ENCODE measurements at places on chromosomes 11 and 22. TPM values are rescaled to one million over a fixed set of nuclear protein-coding genes. Genes with fewer than 3 reads are reported as not detected.

Gene OR5B21
- total RNA-seq, result not detected

Gene UCP2
- total RNA-seq, result 83.0 TPM

Gene GTSE1
- total RNA-seq, result 34.7 TPM

Gene CLDN5
- total RNA-seq, result not detected

Gene RFPL2
- 0.11 TPM for total RNA-seq

Gene CCDC73
- total RNA-seq, result not detected

Gene OR52N2
- total RNA-seq, result not detected

Gene HBG1
- not detected for total RNA-seq

Gene APOBEC3B
- 29.2 TPM for total RNA-seq

Gene WNT11
- 2.9 TPM for total RNA-seq

Gene ARHGAP42
- total RNA-seq, result 6.7 TPM

Gene ABTB2
- total RNA-seq, result 44.8 TPM

Gene NXPE2
- total RNA-seq, result not detected

Gene MYRF
- total RNA-seq, result 18.9 TPM

Gene BTG4
- total RNA-seq, result 0.17 TPM

Gene FAM180B
- not detected for total RNA-seq

Gene TECTA
- total RNA-seq, result 0.12 TPM

Gene RIC3
- 1.9 TPM for total RNA-seq

Gene KREMEN1
- total RNA-seq, result 5.5 TPM

Gene CDKN1C
- 11.2 TPM for total RNA-seq

Gene NPAS4
- not detected for total RNA-seq

Gene TYR
- total RNA-seq, result not detected

Gene BBOX1
- not detected for total RNA-seq

Gene P2RY2
- 11.5 TPM for total RNA-seq

Gene APOA1
- 0.12 TPM for total RNA-seq

Gene MOV10L1
- 0.10 TPM for total RNA-seq

Gene KRTAP5-9
- total RNA-seq, result not detected

Gene PNPLA5
- total RNA-seq, result not detected

Gene ELFN2
- total RNA-seq, result 5.8 TPM

Gene OR8D1
- total RNA-seq, result not detected

Gene MMP26
- not detected for total RNA-seq

Gene DHCR7
- total RNA-seq, result 53.2 TPM

Gene TMEM121B
- total RNA-seq, result 0.16 TPM
